ENCODE measurements at places on chromosomes 6 and 20.

- no peak for DNase-seq
These were observed 442.6 kb upstream of the MARCKS start for GRCh38 chr6:113414511-113414910.

GRCh38 chr6:35400901-35401311 is 51.2 kb upstream of the FANCE start:
- no peak for DNase-seq

GRCh38 chr6:33925936-33926335 is 122.1 kb upstream of the MLN start:
- DNase-seq: no peak

- DNase-seq: no peak
These were observed 230.1 kb upstream of the MOCS1 start for GRCh38 chr6:40164345-40164755.

- DNase-seq: no peak
These were observed 21.4 kb upstream of the PI16 start for GRCh38 chr6:36933102-36933501.

DNA sequence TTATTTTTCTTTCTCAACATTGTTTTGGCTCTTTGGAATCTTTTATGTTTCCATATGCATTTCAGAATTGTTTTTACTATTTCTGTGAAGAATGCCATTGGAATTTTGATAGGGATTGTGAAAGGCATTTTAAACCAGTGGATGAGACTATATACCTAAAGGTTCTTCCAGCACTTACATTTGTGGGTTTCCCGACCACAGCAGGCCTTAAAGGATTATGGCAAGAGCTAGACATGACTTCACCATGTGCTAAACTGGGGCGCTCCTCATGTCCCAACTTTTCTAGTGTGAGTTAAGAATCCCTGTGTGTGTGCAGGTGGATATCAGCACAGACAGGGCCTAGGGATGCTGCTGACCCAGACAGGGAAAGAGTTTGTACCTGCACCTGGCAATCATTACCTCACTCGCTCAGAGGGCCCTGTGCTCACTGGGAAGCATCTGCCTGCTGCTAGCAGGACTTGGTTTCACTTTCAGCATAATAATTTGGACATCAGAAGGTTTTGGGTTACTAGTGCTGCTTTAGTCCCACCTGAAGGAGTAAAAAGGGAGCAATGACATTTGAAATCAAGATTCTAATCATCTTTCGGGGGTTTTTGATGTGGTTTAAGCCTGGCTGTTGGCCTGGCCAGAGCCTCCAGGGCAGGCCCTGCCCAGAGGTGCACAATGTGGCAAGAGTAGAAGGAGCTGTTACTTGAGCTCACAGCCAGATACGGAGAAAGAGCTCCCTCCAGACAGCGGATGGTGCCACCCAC is 137.1 kb downstream of the CDC5L start:
- no peak for DNase-seq

DNA sequence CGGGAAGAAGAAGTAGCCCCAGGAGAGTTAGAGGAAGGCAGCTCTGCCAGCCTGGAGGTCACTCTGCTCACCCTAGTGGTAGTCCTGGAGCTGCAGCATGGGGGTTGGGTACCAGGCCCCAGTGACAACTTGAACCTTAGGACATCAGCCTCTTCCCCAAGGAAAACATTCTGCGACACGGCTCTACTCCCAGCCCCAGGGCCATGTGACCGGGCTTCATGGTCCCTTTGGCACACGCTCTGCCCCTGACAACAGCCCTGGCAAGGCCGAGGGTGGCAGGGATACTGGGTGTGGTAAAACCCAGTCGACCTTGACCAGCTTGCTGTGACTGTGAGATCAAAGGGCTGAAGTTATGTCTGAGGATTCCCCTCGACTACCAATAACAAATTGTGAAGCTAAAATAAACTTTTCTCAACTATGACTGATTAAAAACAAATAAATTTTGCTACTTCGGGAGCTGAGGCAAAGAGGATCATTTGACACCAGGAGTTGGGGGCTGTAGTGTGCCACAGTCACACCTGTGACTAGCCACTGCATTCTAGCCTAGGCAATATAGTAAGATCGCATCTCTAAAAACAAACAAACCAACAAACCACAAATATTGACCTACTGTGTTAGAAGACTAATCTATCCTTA is 24.4 kb upstream of the ARID1B start:
- no peak for DNase-seq

DNA sequence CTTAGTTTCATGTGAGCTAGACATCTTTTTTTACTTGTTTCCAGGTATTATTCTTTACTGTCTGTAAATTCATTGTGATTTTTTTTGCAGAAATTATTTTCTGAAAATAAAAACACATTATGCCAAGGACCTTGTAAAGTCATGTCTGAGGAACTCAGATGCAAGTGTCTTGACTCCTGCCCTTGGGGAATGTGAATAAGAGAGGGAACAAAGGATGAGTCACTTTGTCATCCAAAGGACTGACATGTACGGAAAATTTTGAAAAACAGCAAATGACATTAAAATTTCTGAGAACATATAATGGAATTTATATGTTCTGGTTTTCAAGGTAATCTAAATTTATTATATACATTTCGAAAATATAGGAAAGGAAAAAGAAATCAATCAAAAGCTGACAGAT is 660.4 kb downstream of the CD109 start:
- no peak for DNase-seq

- no peak for DNase-seq
These were observed 119.4 kb upstream of the ARMC2 start for GRCh38 chr6:108728826-108729225.

DNA sequence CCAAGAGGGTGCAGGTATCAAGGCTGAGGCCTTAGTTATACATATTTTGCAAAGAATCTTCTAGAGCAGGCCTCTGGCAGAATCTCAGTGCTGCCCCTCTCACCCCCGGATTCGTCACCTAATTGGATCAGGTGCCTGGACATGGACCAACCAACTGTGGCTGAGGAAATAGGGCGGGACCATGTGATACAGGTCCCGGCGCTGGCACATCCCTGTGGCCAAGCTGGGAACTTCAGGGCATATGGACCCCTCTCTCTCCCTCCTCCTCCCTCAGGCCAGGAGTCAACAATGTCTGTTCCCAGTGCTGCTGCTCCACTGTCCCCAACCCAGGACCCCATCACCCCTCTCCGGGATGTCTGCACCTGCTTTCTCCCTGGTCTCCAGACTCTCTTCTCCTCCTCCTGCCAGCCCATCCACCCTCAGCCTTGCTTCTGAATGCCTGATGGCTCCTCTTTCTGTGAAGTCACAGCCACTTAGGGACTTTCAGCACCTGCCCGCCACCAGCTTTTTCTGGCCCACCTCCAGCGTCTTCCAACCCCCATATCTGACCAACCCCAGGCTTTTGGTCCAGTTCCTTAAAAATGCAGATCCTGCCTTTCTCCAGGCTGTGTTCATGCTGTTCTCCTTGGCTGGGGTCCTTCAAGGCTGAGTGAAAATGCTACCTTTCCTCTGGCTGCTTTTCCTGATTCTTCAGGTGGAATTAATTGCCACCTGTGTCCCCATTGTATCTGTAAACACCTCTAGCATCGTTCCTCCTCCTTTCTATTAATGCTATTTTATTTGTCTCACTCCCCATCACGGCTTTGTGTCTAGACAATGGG is 19.0 kb upstream of the MLN start:
- DNase-seq: no peak

- DNase-seq: no peak
These were observed 2.8 kb downstream of the SLC12A5 start for GRCh38 chr20:46031701-46032254.

- DNase-seq: no peak
These were observed 358.2 kb downstream of the KIF16B start for GRCh38 chr20:16215041-16215440.

- DNase-seq: no peak
These were observed 175.6 kb downstream of the AIG1 start for GRCh38 chr6:143236151-143236798.

DNA sequence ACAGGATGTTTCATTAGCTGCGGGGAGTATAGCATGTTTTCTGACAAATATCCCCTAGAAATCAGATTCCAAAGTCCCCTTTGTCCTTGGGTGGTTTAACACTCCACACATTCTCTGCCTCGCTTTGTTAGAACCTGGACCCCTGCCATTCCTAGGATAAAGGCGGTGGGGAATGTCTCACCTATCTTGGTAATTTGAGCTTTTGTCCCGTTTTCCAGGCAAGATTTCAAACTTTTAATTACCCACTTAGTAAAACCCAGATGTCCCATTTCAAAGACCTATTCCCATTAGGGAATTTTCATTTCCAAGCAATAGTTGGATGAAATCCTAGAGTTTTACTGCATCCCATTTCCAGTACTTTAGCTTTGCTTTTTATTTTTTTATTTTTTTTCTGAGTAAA is 501.0 kb upstream of the MAP3K7 start:
- DNase-seq: no peak

DNA sequence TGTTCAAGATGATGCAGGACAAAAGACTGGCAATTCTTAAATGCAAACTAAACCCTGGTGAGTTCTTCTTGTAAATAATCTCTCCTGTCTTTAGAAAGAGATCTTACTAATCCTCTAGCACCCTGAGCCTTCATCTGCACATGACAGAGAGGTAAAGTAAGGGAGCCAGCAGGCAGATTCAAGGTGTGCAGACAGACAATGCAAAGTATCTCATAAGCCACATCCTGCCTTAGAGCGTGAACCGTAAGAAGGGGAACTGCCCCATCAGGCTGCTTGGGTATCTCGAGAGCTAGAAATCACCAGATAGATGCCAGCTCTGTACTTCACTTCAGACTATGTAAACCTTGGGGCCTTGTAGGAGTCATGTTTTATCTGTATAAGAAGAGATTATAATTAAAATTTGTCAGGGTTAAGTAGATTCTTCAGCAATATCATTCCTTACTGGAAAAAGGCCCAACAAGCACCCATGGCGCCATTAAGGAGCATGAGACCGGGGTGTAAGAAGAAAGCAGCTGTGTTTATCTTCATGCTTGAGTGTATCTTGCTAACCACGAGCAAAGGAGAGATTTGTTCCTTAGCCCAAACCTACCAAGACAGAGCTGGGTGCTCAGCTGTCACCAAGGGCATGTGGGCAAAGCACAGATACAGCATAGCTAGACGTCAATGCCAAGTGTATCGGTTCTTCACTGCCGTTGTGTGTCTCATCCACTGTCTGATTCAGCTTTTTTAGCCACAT is 24.4 kb downstream of the CNR1 start:
- DNase-seq: no peak

DNA sequence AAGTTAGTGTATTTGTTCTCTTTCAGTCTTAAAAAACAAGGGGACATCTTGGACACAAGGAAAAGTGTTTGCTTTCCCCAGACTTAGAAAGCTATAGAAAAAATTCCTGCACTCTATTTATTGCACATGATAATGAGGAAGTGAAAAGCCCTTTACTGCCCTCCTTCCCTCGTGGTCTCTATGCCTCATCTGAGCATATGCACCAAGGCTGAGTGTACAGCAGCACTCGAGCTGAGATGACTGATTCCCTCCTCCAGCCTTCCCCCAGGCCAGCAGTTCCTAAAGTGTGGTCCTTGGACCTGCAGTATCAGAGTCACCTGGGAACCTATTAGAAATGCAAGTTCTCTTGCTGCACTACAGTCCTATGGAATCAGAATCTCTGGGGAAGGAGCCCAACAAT is 14.3 kb upstream of the LAMP5 start:
- DNase-seq: no peak

- DNase-seq: no peak
These were observed 211.0 kb upstream of the ARG1 start for GRCh38 chr6:131362070-131362469.

DNA sequence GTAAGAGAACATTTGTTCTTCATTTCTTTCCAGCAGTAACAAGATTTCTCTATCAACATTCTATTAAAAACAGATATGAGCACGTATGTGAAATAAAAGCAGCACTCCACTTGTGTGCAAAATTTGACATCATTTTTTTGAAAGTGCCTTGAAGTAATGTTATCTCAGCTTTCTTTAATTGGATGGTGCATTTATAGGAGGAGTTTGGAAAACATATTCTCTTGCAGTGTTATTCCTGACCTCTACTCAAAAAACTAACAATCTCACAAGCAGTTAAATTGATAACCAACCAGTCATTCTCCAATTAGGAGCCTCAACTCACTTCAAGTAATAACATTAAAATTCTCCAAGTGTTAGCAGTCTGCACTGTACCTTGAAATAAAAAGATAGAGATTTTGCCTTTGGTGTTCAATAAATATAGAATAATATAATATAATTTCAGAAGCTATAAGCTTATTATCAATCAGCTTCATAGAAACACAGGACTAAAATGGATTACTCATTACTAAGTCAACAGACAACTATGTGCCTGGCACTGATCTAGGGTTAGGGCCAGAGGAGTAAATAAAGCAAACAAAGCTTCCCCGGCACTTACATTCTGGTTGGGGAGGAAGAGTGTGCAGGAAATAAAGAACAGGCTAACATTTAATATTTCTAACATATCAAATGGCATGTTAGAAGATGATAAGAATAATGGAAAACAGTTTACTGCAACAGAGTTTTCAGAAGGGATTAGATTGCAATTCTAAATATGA is 149.0 kb upstream of the SGK1 start:
- DNase-seq: no peak

DNA sequence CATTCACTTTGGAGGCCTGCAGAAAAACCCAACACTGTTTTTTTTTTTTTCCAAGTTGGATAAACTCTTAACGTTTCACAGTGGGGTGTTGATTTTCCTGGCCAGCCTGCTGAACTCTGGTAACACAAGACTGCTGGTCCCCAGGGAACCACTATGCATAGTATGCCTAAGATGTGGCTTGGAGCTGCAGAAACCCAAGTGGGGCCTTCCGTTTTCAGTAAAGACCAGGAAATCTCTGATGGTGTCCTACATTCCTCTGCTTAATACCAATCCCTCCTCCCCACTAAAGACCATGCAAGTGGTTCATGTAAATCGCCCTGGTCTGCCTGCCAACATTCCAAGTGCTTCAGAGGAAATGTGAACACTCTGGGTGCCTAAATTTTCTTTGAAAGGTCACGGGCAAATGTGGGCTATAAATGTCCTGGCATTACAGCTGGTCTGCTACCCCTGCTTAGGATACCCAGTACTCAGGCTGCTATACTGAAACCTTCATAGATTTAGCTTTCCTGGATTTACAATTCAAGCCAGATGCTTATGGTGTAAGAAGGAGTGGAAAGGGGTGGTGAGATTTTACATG is 615.4 kb downstream of the MAFB start:
- DNase-seq: no peak

DNA sequence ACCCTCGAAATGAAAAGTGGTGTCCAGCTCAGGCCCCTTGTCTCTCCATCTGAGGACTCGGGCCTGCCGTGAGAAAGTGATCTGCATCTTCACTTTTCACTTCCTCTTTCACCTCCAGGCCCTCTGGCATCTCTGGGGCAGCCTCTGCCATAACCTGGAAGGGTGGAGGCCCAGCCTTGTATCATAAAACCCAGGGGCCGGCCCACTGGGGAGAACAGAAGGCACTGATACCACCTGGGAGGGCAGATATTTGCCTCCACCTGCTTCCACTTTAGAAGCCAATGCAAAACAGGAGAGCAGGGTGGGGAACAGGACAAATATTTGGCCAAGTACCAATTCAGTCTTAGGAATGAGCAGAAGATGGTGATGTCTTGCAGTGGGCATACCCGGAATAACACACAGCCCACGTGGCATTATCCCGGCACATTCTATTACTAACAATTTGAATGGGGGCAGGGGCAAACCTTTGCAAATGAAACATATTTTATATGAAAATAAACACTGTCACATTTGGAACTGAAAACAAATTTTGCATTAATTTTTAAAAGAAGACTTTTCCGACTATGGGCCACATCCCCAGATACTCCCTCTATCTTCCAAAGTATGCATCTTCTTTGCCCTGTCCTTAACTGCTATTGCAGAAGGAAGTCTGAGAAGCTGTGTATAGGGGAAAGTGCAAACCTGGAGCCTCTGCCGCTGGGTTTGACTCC is 69.2 kb upstream of the TBC1D7 start:
- DNase-seq: no peak

Data from activated CD4-positive, alpha-beta T cell treated with anti-CD3 and anti-CD28 coated beads, Interleukin-2, amount 50 U/mL, for 4 hours (primary cell).